Stimulated activated CD8-positive, alpha-beta memory T cell treated with anti-CD3 and anti-CD28 coated beads, Interleukin-4, amount 100 ng/mL, for 4 hours (primary cell): ENCODE measurements at places on chromosomes 2 and 18.

- DNase-seq = no peak
Measured at GRCh38 chr2:28648147-28648546, 103.5 kb upstream of the PPP1CB start.

GRCh38 chr2:178584666-178585065 is 104.4 kb downstream of the PLEKHA3 start:
- no peak for DNase-seq

DNA sequence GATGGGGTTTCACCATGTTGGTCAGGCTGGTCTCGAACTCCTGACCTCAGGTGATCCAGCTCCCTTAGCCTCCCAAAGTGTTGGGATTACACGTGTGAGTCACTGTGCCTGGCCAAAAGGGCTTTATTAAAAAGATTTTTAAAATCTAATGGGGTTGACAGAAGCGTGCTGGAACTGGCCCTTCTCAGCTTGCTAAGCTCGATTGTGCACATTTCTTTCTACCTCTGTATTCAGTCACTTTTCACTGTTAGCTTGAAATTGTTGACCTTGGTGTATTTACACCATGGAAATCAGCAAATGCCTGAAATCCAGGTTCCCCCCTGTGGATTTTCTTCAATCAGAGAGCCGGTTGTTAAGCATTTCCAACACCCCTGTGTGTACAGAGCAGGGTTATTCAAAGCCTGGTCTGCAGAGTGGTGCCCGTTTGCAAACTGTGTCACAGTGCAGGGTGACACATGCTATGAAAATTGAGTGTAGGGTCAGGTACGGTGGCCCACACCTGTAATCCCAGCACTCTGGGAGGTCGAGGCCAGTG is 140.2 kb downstream of the TGIF1 start:
- DNase-seq = no peak

DNA sequence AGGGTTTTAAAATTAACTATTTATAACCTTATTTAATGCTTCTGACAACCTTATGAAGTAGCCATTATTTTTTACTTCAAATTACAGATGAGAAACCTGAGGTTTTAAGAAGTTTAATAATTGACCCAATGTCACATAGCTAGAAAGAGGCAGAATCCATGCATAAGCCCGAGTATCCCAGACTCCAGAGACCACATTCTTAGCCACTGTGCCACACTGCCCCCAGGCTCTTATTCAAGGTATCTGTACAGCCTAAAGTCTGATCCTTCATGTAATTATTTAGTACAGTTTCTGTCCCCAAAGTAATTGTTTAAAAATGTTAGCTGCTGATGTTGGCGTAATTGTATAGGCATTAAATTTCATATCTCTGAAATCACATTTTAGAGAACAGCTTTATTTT is 124.7 kb upstream of the LRRTM1 start:
- DNase-seq = no peak

DNA sequence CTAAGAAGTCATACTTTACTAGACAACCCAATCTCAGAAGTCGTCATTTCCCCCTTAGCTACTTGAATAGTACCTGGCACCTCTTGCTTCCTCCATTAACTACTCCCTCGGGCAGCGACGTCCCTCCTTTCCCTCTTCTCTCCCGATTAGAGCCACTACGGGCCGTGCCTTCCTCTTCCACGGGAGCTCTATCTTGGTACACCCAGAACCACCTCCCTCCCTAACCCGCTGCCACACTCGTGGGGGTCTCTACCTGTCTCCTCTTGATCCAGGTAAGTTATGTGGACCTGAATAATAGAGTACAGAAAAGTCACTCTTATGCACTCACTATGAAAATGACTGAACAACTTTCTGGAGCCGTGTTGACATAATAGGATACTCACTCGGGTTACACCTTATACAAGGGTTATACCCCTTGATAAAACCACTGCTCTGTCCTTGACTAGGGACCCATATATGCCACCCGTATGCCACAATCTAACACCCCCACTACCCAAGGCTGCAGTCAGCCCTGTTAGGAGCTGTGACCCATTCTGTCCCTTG is 595 bp upstream of the HDHD2 start:
- no peak for DNase-seq

DNA sequence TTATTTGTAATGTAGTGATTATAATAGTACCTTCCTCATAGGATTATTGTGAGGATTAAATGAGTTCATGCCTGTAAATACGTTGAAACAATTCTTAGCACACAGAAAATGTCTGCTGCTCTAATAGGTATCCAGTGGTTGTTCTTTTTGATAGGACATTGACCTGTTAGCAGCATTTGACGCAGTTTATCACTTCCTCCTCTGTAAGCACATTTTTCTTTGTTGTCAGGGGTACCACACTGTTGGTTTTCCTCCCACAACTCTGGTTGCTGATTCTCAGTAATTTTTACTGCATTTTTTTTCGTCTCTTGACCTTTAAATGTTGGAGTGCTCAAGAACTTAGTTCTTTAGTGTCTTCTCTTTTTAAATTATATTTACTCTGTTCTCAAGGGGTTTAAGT is 15.4 kb downstream of the PPM1B start:
- DNase-seq = no peak

GRCh38 chr18:9574473-9575115 is 39.8 kb downstream of the PPP4R1 start:
- DNase-seq = no peak

GRCh38 chr2:75498907-75499306 is 61.8 kb downstream of the EVA1A start:
- DNase-seq = no peak

DNA sequence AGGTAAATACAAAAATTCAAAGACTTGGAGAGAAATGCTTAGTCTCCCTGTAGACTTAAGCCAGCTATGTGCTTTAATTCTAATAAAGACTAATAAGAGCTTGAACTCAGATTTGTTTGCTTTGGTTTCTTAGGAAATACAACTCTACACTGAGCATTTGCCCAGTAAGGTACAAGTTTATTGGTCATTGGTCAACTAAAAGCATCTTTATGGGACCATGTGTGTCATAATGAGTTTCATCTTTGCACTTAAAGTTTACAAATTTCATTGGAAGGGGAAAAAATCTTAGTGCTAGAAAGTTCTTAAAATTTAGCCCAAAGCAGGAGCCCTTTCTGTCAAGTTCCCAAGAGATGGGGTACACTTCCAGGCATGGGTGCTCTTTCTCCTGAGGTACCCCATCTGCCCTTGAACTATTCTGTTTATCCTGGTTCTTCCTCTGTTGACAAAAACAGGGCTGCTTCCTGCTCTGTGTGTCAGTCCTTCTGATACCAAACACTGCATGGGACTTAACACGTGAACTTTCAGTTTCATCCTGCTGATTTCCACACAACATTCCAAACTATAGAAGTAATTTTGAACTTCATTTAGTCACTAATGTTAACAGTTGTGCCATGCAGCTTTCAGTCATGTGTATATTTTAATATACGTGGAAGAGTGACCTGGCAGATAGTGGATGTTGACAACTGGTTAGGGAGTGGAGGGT is 200.2 kb downstream of the TPGS2 start:
- DNase-seq = no peak

DNA sequence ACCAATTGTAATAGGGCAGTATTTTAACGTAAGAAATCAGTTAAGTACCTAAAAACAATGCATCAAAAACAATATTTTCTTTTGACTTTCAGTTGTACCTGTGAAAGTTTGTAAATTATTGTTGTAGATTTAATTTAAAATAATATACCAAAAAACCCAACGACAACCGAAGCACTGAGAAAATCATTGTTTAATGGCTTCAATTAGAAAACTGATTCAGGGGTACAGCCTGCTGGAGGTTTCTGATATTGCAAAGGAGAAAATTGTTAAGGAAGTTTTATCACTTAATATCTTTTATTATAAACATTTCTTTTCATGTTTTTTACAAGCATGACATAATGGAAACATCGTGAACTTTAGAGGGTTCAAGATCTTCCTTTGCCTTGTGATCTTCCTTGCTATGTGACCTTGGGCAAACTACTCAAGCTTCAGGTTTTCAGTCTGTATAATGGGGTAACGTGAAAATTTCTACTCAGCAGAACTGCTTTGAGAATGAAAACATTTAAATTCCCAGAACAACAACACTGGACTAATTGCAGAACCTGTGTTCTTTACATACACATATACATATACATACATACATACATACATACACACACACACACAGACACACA is 76.3 kb upstream of the GLS start:
- DNase-seq = no peak

DNA sequence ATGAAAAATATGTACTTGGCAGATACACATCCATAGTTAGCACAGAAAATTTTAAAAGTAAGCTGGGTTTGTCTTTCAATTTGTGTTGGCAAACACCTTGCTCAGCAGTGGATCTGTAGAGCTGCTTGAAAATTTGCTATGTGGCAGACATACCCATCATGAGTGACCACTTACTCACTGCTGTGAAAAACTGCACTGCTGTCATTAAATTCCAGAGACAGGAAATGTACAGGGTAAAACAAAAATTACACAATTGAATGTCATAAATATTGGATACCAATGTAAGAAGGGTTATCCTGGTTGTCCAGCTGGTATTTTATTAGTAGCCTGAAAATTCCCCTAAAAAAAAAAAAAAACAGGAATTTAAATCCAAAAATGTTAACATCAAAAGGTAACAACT is 24.5 kb downstream of the NIF3L1 start:
- no peak for DNase-seq

GRCh38 chr2:105100046-105100840 is 62.4 kb downstream of the MRPS9 start:
- no peak for DNase-seq

DNA sequence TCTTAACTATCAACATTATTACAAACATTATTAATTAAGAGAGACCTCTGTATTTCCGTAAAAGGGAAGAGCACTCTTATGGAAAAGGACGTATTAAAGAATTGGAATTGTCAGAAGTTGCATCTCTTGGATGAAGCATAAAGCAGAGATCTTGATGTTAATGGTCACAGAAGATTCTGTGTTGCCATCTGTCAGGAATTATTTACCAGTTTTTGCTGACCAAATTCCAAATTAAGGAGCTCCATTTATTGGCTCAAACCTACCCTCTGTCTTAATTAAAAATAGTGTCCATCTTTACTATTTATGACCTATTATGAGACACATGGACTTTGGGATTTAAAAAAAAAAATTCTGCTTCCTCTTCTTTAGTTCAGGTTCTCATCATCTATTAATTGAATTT is 232.1 kb downstream of the ARHGAP15 start:
- DNase-seq = no peak
